ENCODE measurements at places on chromosomes 7 and 10. TPM values are rescaled to one million over a fixed set of nuclear protein-coding genes. Genes with fewer than 3 reads are reported as not detected.
A peak's percentile ranks its signal among the peaks of the same experiment; 100 is the strongest.

GRCh38 chr10:58590152-58590840 is 77.6 kb downstream of the BICC1 start:
- no peaks in the 10 kb centered on the region for H3K4me1 ChIP-seq
- no peaks in the 10 kb centered on the region for H3K27me3 ChIP-seq
- no peak overlapping the region for H3K27ac ChIP-seq
- no peak for DNase-seq

DNA sequence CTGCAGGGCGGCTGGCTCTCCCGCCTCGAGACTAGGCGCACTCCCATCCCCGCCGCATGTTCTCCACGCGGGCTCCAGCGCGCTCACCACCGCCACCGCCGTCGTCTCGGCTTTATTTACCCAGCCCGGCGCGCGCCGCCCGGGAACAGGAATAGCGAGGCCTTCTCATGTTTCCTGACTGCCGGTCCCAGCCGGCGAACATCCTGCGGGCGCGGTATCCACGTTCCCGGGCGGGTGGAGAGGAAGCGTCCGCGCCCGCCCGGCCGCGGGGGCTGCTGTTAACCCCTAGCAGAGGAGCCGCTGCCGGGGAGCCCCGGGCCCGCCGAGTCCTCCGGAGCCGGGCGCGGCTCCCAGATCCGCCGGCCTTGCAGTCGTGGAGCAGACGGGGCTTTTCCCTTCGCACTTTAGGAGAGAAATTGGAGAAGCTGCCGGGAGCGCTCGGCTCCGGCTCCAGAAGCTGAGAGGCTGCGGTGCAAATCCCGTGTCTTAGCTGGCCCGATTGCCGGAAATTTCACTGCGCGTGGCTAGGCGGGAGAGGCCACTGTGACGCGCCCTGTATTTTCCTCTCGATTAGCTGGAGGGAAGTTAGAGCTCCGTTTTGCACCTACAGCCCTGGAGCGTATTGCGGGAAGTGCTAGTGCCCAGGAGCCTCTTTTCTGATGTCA is at the start of gene MKX:
TSS of gene MKX (minus strand) at position 88 of the 665 bp plus-strand sequence. CDS start 2,404 bp downstream, outside the sequence.
- H3K4me3 ChIP-seq, result peak within 1 kb of the TSS; percentile 53
- H3K4me1 ChIP-seq, result peaks cover 3% of the 10 kb centered on the region
- peak within 1 kb of the TSS; percentile 87 for H3K27ac ChIP-seq
- peaks cover 5% of the 10 kb centered on the region for H3K27me3 ChIP-seq
- peak; percentile 28 for DNase-seq

- no peaks in the 10 kb centered on the region for H3K4me1 ChIP-seq
- no peak overlapping the region for H3K4me3 ChIP-seq
- DNase-seq, result no peak
- H3K27me3 ChIP-seq, result no peaks in the 10 kb centered on the region
- no peak overlapping the region for H3K27ac ChIP-seq
Measured at GRCh38 chr7:112757337-112757736, 32.9 kb downstream of the TMEM168 start.

- no peaks in the 10 kb centered on the region for H3K27me3 ChIP-seq
- H3K4me1 ChIP-seq, result no peaks in the 10 kb centered on the region
- no peak for DNase-seq
- no peak overlapping the region for H3K4me3 ChIP-seq
- no peak overlapping the region for H3K27ac ChIP-seq
Measured at GRCh38 chr7:46024263-46024916, 103.3 kb upstream of the IGFBP3 start.

DNA sequence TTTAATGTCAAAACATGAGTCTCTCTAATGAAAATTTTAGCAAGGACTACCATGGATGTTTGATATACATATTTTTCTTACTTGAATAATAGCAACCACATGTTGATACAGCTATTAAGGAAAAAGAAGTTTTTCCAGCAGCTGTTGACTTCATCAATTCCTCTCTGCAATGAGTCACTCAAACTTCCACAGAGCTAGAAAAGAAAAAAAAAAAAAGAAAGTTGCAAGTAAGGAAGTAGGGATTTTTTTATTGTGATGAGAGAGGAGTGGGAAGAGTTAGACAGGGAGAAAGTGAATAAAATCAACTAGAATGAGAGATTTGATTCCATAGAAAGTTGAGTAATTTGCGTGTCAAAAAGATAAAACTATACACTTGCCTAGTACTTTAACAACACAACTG is 46.2 kb downstream of the CAV1 start:
- no peak overlapping the region for H3K27ac ChIP-seq
- no peak for DNase-seq
- no peaks in the 10 kb centered on the region for H3K4me1 ChIP-seq

- H3K36me3 ChIP-seq, result no peaks in the 10 kb centered on the region
- H3K4me3 ChIP-seq, result no peak overlapping the region
- H3K4me1 ChIP-seq, result peaks cover 4% of the 10 kb centered on the region
- no peaks in the 10 kb centered on the region for H3K27me3 ChIP-seq
- peak; percentile 55 for DNase-seq
Measured at GRCh38 chr7:92944633-92945032, 108.3 kb upstream of the CDK6 start.

DNA sequence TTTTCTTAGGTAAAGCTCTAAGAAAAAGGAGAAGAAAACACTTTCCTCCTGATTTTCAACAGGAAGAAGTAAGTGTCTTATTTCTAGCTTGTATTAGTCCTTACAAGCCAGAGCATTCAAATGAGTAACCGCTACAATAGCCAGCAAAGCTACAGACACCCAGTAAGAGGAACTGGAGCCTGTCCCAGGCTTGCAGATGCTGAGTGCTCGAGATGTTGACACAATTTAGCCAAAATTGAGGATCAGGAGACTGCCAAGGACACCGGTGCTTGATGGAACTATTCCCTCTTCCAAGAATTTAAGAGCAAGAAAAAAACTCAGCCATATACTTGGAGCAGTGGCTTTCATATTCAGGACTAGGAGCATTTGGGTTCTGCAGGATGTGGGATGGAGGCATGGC is 149.3 kb upstream of the DPP6 start:
- no peaks in the 10 kb centered on the region for H3K36me3 ChIP-seq
- H3K4me1 ChIP-seq, result no peaks in the 10 kb centered on the region
- no peak overlapping the region for H3K4me3 ChIP-seq

- no peaks in the 10 kb centered on the region for H3K27me3 ChIP-seq
- no peak overlapping the region for H3K4me3 ChIP-seq
- H3K36me3 ChIP-seq, result no peaks in the 10 kb centered on the region
- H3K27ac ChIP-seq, result no peak overlapping the region
- H3K4me1 ChIP-seq, result no peaks in the 10 kb centered on the region
Measured at GRCh38 chr10:95264227-95265051, 26.4 kb downstream of the PDLIM1 start.

DNA sequence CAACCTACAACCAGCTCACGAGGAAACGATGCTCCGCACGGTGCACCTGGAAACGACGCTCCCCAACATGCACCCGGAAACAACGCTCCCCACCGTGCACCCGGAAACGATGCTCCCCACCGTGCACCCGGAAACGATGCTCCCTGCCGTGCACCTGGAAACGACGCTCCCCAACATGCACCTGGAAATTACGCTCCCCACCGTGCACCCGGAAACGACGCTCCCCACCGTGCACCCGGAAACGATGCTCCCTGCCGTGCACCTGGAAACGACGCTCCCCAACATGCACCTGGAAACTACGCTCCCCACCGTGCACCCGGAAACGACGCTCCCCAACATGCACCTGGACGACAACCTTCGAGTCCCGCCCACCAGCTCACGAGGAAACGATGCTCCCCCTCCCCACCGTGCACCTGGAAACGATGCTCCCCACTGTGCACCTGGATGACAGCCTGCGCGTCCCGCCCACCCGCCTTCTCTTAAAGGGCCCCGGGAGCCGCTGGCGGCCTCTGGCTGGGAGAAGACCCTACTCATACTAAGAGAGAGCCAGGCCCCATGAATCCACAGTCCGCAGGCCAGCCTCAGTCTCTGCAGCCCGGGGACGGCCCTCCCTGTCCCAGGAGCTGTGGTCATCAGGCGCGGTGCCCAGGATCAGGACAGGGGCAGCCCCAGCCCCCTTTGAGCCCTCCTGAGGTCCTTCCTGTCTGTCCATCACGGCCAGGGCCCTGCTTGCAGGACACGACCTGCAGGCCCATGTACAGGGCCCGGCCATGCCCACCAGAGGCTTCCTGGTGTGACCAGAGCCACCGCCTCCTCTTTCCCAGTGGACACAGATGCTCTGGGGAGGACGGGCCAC is 98.3 kb downstream of the PDGFA start:
- H3K36me3 ChIP-seq, result no peaks in the 10 kb centered on the region
- H3K27me3 ChIP-seq, result no peaks in the 10 kb centered on the region
- H3K4me1 ChIP-seq, result no peaks in the 10 kb centered on the region
- no peak for DNase-seq
- no peak overlapping the region for H3K4me3 ChIP-seq
- no peak overlapping the region for H3K27ac ChIP-seq

GRCh38 chr7:47937711-47938573 is 10.3 kb downstream of the PKD1L1 start:
- no peak overlapping the region for H3K27ac ChIP-seq
- no peaks in the 10 kb centered on the region for H3K36me3 ChIP-seq
- no peak overlapping the region for H3K4me3 ChIP-seq
- no peaks in the 10 kb centered on the region for H3K4me1 ChIP-seq
- no peak for DNase-seq

GRCh38 chr7:45184326-45185027 is 26.9 kb downstream of the RAMP3 start:
- no peak overlapping the region for H3K27ac ChIP-seq
- H3K4me1 ChIP-seq, result no peaks in the 10 kb centered on the region
- no peaks in the 10 kb centered on the region for H3K27me3 ChIP-seq
- H3K4me3 ChIP-seq, result no peak overlapping the region
- no peaks in the 10 kb centered on the region for H3K36me3 ChIP-seq

- H3K36me3 ChIP-seq, result no peaks in the 10 kb centered on the region
- no peaks in the 10 kb centered on the region for H3K27me3 ChIP-seq
Measured at GRCh38 chr7:875476-876076, 778 bp upstream of the GET4 start.

DNA sequence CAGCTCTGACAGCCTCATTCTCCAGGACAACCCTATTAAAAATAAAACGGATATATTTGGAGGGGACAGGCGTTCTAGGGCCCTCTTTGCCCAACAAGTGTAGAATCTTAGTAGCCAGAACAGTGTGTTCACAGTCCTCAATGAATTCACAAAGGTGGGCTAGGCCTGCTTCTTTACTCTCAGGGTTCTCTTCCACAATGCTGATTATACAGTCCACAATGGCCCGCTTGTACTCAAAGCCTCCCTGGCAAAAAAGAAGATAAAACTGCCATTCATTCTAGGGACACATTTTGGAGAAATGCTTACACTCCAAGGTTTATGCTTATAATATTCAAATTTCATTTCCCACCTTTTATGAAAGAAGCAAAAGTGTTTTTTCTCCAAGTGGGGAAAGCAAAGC is 62.6 kb downstream of the MEST start:
- no peaks in the 10 kb centered on the region for H3K4me1 ChIP-seq
- no peaks in the 10 kb centered on the region for H3K27me3 ChIP-seq
- H3K36me3 ChIP-seq, result no peaks in the 10 kb centered on the region
- no peak overlapping the region for H3K27ac ChIP-seq
- no peak for DNase-seq
- H3K4me3 ChIP-seq, result no peak overlapping the region

- no peak overlapping the region for H3K4me3 ChIP-seq
- no peak for DNase-seq
- no peak overlapping the region for H3K27ac ChIP-seq
Measured at GRCh38 chr10:49285232-49285631, 13.7 kb upstream of the C10orf71 start.

GRCh38 chr7:33624215-33624614 is 281.1 kb upstream of the BMPER start:
- no peak overlapping the region for H3K27ac ChIP-seq
- no peaks in the 10 kb centered on the region for H3K27me3 ChIP-seq
- no peak for DNase-seq
- no peaks in the 10 kb centered on the region for H3K4me1 ChIP-seq
- H3K36me3 ChIP-seq, result no peaks in the 10 kb centered on the region

DNA sequence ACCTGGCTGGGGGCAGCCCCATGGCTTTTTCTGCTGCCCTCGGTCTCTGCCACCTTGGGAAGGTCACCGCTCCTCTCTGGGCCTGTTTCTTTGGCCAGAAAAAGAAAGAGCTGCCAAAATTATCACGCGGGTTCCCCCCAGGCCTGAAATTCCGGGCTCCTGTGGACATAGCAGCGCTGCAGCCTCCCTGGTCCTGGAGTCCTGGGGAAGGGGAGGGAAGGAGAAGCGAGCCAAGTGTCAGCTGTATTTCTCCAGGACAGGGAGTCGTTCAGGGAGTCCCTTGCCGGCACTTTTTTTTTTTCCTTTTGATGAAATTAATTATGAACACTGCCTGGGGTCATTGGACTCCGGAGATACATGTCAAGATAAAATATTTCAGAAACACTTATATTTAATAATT is 152.3 kb upstream of the GPR26 start:
- no peak overlapping the region for H3K4me3 ChIP-seq
- no peaks in the 10 kb centered on the region for H3K36me3 ChIP-seq
- no peak overlapping the region for H3K27ac ChIP-seq
- no peaks in the 10 kb centered on the region for H3K27me3 ChIP-seq
- H3K4me1 ChIP-seq, result no peaks in the 10 kb centered on the region

GRCh38 chr7:33287738-33288137 is 158.4 kb downstream of the BBS9 start:
- H3K4me1 ChIP-seq, result no peaks in the 10 kb centered on the region
- no peak overlapping the region for H3K4me3 ChIP-seq
- no peaks in the 10 kb centered on the region for H3K27me3 ChIP-seq
- no peaks in the 10 kb centered on the region for H3K36me3 ChIP-seq

DNA sequence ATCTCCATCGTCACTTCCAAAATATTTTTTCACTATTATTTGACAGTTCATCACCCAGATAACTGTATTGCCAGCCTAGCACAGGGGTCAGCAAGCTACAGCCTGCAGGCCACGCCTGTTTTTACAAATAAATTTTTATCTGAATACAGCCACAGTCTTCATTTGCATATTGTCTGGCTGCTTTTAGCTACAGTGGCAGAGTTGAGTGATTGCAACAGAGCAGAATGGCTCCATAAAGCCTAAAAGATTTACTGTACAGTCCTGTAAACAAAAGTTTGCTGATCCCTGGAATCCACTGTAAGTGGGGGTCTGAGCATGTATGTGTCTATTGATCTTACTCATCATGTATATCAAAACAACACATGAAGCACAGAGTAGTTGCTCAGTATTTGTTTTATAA is 45.9 kb upstream of the GNAI1 start:
- no peak overlapping the region for H3K4me3 ChIP-seq
- no peaks in the 10 kb centered on the region for H3K4me1 ChIP-seq
- H3K27me3 ChIP-seq, result no peaks in the 10 kb centered on the region
- no peak for DNase-seq

DNA sequence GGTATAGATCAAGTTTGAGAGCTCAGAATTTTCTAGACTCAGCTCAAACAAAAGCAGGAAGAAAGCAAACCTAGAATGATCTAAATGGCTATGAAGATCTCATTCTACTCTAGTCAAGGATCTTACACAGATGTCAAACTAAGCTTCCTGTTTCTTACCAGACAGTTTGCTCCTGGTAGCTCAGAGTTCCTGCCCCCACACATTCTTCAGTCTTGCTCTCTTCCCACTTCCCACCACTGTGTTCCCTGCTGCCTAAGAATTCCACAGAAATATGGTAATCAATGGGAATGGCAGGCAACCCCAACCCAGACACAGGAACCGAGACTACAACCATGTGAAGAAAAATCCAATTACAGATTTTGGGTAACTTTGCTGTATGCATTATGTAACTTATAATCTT is 133.4 kb upstream of the PTN start:
- no peaks in the 10 kb centered on the region for H3K27me3 ChIP-seq
- no peak for DNase-seq
- no peaks in the 10 kb centered on the region for H3K4me1 ChIP-seq
- no peak overlapping the region for H3K27ac ChIP-seq
- H3K4me3 ChIP-seq, result no peak overlapping the region

GRK5 gene
- 4.8 TPM for total RNA-seq

A1CF gene
- not detected for total RNA-seq

C10orf53 gene
- total RNA-seq, result not detected

SRRM3 gene
- total RNA-seq, result 3.1 TPM

ECHDC3 gene
- 77.6 TPM for total RNA-seq

SPDYE2B gene
- not detected for total RNA-seq

TAS2R3 gene
- total RNA-seq, result 5.2 TPM

Data from prostate gland (tissue), 2 donors.